Cardiac muscle cell (in vitro differentiated cells and primary cell): ENCODE measurements at places on chromosomes 7 and 10.

DNA sequence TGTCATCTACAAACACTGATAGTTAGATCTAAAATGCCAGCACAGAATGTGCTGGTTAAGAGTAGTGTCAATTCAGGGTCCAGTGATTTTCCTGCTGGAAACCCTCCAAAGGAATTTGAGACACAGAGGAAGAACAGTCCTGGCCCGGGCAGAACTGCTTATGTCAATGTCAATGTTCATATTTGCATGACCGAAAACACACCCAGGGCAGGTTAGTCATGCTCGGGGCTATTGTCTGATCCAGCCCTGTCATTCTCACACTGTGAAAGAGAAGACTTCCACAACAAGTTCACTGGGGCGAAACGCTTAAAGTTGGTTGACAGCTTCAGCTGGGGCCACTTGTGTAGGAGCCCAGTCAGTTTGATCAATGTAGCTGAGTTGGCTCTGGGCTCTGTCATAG lies 139.3 kb downstream of the C1GALT1 start:
- DNase-seq, result peak; percentile 10

- no peak for DNase-seq
Observed at GRCh38 chr10:31963589-31963980, 35.0 kb upstream of the ARHGAP12 start.

DNA sequence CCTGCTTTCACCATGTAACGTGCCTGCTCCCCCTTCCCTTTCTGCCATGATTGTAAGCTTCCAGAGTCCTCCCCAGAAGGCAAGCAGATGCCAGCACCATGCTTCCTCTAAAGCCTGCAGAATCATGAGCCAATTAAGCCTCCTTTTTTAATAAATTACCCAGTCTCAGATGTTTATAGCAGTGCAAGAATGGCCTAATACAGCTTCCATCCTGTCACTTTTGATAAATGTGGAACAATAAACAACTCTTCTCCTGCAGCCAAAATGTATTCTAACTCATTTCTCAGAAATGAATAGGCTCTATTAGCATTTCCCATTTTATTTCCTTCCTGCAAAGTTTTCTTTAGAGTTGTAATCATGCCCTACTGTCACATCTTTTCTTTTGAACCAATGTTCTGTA lies 43.4 kb downstream of the C7orf25 start:
- no peak for DNase-seq

- DNase-seq, result no peak
Observed at GRCh38 chr7:98992076-98992475, 113.7 kb downstream of the TRRAP start.
